ENCODE measurements at places on chromosomes 12 and 14.

- DNase-seq = no peak
Observed at GRCh38 chr14:24182110-24182882, 6.3 kb downstream of the IPO4 start.

DNA sequence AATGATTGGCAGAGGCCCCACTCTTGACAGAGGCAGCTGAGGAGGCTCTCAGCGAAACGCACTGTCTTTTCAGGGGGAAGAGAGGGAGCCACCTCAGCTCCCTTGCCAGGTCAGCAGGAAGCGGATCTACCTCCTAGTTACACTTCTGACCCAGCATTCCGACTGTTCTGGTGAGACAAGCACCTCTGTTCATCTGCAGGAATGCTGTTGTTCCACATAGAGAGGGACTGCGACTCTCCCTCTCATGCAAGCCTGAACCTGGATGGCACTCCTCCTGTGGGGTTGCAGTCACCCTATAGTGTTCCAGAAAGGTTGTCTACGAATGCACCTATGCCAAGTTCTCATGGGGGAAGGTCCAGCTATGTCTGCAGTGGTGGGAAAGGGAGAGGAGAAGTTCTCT lies 37.1 kb upstream of the AEBP2 start:
- no peak for DNase-seq

GRCh38 chr12:118175823-118176447 lies 40.0 kb downstream of the PEBP1 start:
- DNase-seq = no peak

DNA sequence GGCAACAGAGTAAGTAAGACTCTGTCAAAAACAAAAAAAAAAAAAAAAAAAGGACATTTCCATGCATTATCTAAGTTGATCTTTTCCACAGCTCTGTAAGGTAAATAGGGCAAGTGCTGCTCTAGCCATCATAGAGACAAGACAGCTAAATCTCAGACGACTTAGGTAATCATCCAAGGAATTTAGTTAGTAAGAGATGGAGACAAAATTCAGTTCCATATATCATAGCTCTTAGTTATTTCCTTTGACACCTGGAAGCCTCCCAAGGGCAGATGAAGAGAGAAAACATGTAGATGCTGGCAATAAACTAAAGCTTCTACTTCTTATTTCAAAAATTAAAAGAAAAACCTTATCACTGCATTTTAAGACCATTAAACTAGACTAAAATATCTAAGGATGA lies 48.7 kb downstream of the ST8SIA1 start:
- DNase-seq = peak; percentile 74

GRCh38 chr12:75457191-75457590 lies 23.4 kb upstream of the GLIPR1 start:
- no peak for DNase-seq

DNA sequence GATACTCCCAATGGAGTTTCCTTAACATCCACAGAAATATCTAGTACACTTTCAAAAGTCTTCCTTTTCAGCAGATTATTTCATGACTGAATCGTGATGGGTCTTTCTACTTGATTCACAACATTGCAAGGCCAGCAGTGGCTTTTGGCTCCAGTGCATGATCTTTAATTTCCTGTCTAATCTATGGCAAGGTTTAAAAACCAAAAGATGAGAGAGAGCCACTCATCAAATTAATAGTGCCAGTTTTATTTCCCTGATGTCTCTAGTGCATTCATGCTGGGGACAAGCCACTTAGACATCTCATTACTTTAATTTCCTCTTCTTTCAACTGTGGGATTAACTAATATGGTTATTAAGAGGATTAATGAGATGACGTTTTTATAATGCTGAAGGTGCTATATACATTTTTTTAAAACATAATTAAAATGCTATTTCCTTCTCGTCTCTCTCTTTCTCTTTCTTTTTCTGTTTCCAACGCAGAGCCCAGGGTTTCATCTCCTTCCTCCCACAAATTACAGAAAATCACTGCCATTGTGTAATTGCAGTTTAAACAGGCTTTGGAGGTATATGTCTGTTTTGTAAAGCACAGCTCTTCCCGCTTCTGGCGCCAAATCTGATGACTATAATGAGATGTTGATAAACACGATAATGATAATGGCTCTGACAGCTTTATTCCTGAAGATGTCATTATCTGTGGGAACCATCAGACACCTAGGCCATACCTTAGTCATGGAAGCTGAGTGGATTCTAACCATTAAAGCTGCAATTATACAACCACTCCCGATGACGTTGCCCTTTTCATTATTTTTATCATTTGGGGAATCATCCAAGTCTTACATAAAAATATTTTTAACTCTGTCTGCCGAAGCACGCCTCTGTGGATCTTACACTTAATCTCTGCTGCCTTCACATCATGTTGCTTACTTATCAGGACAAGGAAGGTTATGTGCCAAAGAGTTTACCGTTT lies 103.1 kb upstream of the PPM1H start:
- no peak for DNase-seq

GRCh38 chr12:12909995-12910420 lies 18.6 kb downstream of the GPRC5A start:
- no peak for DNase-seq

GRCh38 chr14:66045572-66046021 lies 440.6 kb upstream of the CCDC196 start:
- DNase-seq = peak; percentile 66

DNA sequence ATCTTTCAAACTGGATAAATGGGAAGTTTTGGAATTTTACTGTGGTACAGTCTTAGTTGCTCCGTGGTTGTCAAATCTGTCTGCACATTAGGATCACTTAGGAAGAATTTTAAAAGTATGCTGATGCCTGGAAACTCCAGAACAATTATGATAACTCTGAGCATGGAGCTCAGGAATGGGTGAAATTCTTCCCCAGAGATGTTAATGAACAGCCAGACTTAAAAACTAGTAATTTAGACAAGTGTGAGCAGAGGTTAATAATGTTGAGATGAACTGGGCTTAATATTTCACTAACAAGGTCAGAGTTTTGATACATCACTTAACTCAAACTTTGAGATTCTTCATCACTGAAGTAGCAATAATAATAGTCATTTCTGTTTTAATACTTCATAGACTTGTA lies 94.5 kb downstream of the NTS start:
- DNase-seq = no peak

- DNase-seq = peak; percentile 23
Observed at GRCh38 chr12:91173124-91173523, 9.5 kb downstream of the DCN start.

DNA sequence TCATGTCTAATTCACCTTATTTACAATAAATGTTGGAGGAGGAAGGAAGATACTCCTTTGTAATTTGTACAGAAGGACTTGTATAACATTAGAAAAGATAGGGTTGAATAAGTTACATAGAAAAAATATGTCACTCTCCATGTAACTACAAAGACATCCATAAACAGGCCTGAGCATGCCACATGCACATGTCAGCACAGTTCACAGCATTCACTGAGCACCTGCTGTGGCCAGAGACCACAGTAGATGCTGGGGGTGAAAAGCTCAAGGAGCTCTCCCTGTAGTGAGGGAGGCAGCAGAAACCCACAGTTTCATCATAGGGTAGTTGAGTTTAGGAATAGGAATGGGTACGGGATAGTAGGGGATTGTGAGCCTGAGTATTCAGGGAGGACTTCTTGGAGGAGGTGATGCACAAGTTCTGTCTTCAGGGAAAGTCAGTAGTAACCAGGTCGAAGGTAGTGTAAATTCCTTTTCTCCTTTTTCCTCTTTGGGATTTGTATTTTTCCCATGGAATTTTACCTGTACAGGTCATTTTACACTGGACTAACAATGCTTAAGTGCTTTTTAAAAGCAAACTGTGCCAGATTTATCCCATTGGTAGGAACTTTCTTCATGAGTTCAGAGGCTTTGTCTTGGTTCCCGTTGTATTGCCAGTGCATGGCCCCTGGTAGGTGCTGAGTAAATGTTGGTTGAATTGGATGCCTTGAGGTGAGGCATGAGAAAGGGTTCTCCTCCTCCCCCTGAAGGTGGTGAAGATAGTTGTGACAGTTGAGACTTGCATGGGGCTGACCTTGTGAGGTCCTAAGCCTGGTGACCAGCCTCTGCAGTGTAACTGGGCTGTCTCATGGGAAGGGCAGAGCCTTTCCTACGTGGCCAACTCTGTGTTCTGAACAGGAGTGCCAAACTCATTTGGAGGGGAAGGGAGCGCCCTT lies 20.2 kb downstream of the PRKCH start:
- no peak for DNase-seq

DNA sequence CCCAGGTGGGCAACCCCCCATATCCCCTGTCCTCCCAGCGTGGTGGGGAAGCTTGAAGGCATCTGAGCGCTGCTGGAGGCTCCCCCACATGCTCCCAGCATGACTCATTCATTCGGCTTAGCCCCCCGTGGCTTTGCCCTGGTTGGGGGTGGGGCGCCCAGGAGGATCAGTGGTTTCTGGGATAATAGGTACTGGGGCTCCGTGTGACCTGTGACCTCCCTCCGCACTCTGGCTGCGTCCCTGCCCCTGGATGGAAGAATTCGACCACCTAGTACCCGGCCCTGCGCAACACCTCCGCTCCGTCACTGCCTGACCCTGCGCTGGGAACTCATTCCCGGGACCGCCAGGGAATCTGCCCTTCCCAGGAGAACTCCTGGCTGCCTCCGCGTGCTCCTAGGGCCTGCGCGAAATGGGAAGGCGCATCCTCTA lies 120.1 kb downstream of the AACS start:
- DNase-seq = peak; percentile 49

- no peak for DNase-seq
Observed at GRCh38 chr14:72892103-72892878, 1.6 kb downstream of the DPF3 start.

GRCh38 chr12:26768611-26769603 lies 64.1 kb downstream of the ITPR2 start:
- no peak for DNase-seq

- DNase-seq = peak; percentile 29
Observed at GRCh38 chr12:102948941-102949352, 8.5 kb upstream of the ASCL1 start.

GRCh38 chr14:104117341-104118005 lies 20.9 kb upstream of the KIF26A start:
- DNase-seq = no peak

- no peak for DNase-seq
Observed at GRCh38 chr12:71276541-71276940, 118.7 kb upstream of the TSPAN8 start.

DNA sequence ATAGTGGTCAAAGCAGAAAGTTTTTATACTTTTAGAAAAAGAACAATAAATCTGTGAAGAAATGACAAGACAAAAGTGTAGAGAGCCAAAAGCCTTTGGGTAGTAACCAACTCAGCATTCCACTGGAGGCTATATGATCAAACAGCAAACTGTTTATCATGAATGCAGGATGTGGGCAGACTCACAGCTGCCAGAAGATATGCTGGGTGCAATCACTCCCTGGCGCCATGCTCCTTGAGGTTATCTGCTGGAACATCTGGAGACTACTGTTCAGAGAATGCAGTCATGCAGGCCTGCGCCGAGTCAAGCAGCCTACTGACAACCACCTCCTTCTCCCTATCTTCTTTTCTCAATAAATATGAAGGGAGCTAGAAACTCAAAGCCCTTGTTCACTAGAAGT lies 49.0 kb upstream of the SLC8A3 start:
- DNase-seq = no peak

DNA sequence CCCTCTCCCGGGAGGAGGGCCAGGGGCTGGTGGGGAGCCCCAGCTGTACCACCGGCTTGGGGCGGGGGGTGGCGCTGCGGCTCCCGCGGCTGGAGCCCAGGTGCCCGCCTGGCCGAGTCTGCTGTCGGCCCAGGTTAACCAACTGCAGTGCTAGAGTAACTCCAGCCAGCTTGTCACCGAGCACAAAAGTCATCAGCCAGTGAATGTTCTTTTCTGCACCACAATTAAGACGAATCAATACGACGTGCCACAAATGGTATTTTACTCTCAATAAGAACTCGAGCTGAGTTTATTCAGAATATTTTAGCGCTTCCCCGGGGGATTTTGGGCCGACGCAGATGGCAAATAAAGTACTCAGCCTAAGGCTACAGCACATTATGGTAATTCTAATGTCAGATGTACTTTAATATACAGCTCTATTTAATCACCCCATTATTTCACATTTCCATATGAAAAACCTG lies 83.2 kb downstream of the BCL11B start:
- no peak for DNase-seq

DNA sequence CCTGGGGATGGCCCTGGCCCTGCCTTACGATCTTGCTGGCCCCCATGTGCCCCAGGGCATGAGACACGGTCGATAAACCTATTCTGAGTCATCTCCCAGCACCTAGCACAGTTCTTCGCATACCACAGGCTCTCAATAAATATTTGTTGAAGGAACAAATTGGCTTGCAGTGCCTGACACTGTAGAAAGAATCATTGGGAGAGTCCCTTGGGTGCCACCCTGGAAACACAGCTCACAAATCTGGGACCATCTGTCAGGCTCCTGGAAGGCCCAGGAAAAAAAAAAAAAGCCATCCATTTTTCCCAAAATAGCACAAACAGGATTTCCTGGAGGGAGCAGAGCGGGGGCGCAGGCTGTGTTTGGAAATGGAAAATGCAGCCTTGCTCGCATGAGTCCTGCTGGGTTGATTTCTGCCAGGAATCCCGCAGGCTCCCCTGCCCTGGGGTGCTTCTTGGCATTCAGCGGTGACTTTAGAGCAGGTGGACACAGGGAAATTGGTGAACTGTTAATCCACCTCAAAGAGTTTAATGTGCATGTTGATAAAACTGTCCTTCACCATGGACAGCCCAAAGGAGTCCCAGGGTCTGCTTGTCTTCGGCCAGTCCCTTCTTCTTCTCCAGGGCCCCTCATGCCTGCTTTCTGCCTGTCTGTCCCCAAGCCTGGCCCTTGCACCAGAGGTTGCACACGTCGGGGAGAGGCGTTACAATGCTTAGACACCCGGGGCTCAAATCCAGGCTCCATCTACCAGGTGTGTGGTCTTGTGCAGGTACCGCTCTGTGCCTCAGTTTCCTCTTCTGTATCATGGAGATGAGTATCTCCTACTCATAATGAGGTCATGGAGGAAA lies 106.1 kb upstream of the RFLNA start:
- DNase-seq = peak; percentile 43

DNA sequence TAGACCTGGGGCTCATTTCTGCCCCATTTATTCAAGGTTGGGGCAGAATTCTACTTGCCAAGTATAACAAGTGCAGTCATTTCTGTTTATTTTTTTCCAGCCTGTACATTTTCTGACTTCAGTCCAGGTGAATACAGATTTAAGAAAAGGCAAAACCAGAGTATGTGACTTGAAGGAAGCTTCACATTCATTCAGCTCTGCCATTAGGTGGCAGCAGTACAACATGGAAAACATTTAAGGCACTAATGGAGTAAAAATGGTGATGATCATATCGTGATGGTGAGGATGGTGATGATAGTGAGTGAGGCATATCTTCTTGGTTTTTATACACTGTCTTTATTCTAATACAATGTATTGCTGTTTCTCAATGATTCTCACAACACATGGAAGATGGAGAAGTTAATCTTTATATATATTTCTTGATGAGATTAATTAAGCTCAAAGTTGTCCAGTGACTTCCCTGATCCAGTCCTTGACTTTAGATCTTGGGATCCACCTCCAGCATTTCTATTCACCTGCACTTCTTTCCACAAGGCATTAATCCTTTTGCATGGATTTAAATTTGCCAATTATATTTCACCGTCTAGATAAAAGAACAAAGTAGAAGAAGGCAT lies 176.7 kb upstream of the SEL1L start:
- peak; percentile 38 for DNase-seq

- DNase-seq = no peak
Observed at GRCh38 chr14:94914191-94914590, 144.3 kb upstream of the GSC start.

GRCh38 chr14:94113490-94113889 lies 3.0 kb downstream of the IFI27 start:
- no peak for DNase-seq

Measured in fibroblast of skin of scalp (primary cell).